ENCODE measurements at places on chromosomes 4 and X.

- DNase-seq: no peak
Observed at GRCh38 chr4:37758226-37758625, 68.3 kb upstream of the PGM2 start.

DNA sequence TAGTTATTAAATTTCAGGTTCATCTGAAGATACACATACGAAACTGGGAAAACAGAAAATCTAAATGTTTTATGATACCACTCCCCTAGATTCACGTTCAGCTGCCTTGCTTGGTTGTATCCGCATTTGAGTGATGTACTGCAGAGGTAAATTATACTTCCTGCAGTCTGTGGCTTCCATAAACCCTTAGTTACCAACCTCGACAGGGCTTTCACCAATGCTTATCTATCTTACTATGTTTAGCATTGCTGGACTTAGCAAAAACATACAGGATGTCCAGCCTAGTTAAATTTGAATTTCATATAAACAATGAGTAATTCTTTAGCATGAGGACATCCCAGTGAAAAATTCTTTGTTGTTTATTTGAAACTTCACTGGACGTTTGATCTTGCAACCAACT, 108.8 kb downstream of the TMA16 start:
- DNase-seq: no peak

DNA sequence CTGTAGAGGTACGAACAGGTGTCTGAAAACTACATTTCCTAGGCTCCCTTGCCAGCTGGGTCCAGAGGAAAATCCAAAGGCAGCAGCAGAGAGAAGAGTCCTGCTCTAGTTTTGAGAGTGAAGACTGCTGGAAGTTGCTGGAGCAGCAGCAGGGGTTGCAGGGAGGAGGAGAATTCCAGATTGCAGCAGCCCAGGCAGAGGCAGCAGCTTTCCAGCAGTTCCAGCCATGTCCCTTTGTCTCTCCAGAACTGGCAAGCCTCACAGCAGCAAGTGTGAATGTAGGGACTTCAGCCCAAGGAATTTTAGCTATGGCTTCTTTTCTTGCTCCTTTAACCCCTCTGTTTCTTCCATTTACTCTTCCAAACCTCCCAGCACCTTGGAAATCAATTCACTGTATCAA, 24.1 kb upstream of the STIM2 start:
- no peak for DNase-seq

DNA sequence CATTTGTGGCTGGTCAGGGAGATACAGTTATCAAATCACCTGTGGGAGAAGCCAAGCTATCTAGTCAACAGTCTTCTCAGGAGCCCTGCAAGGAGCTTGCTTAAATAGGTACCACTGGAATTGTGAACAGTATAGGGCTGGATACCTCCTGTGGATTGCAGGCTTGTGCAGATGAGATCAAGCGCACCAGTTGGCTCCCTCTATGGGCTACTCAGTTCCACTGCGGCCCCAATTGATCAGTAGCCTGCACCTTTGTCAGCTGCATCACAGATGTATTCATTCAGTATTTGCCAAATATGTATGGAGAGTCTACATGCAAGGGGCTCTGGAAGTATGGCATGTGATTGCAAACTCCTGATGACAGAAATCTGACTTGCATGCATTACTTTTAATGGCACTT, 28.6 kb downstream of the TEX13A start:
- no peak for DNase-seq

- DNase-seq: no peak
Observed at GRCh38 chrX:123408821-123409737, 225.0 kb downstream of the GRIA3 start.

DNA sequence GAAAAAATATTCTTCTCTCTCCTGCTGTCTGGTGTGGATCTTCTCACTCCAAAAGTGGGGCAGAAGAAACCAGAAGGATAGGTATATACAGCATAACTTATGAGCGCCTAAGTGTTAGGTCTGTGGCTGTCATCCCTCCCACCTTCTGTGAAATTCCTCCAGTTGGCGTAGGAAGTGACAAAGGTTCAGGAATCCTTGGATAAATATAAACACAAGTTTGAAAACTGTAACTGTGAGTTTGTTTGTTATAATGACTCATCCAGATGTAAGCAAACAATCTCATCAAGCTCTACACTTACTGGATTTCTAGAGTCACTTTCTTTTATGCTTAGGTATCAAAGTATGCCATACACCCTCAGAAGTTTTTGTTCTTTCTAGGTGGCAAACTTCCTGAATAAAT, 405.2 kb downstream of the FAT4 start:
- DNase-seq: no peak
